ENCODE measurements at places on chromosomes 6 and 20. TPM values are rescaled to one million over a fixed set of nuclear protein-coding genes. Genes with fewer than 3 reads are reported as not detected.

GRCh38 chr6:18742406-18742805 lies 355.3 kb downstream of the RNF144B start:
- no peak for DNase-seq

- no peak for DNase-seq
Observed at GRCh38 chr6:166153966-166154365, 13.7 kb downstream of the TBXT start.

SEL1L2 gene
- total RNA-seq, result not detected

CRIP3 gene
- total RNA-seq, result 1.5 TPM

TRIM40 gene
- total RNA-seq, result not detected

DNA sequence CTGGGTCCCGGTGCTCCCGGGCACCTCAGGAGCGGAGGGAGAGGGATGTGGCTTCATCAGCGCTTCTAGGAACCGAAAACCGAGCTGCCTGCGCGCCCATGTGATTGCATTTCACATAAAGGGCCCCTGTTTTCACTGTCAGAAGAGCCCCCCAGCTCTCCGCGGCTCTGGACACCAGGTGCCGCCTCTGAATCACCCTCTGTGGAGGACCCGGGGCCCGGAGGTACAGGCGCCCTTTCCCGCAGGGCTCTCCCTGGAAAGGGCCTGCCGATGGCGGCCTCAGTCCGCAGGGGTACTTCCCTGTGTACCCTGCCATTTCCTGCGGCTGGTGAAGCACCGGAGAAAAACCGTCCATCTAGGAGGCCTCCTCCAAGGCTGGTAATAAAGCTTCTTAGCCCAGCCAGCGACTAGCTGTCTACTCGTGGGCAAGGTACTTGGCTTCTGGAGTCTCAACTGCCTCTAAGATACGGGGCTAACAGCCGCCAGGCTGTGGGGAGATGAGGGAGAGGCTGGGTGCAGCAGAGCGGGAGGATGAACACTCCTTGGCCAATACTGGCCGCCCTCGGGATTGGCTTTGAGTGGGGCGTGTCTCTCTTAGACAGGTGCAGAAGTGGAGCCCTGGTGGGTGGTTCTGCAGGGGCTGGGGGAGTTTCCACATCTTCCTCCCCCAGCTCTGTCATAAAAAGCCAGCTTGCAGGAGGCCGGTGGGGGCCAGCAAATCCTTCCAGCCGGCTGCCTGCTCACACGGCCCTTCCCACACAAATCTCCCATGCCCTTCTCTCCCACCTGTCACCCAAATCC lies 1.6 kb downstream of the PPP1R16B start:
- peak; percentile 13 for DNase-seq

DNA sequence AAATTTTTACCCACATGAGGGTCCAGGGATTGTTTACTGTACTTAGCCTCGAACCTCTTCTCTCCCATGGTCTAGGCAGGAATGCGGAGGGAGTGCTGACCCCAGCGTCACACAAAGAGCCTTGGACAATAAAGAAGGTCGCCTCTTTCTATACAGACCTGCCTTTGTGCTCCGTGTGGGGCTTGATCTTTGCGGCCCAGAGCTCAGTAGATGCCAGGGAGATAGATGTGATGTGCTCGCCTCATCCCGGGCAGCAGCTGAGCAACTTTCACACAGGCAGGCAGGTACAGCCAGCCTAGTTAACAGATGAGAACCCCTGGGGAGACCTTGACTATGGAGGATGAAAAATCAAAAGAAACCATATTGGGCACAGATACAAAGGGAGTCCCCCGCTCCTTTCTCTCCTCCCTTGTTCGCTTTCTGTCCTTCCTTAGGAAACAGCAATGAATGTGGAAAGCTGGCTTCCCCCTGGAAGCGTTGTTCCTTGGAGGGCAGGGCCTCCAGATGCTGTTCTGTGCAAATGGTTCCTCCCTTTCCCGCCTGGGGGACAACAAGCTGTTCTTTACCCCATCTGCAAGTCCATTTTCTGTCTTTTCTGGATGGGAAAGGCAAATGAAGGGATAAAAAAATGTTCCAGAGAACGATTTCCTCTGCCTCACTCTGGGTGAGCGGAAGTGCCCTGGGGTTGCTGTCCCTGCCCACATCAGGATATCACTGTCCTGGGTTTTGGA lies 128.3 kb downstream of the OLIG3 start:
- DNase-seq, result no peak

GRCh38 chr6:157242791-157243190 lies 80.5 kb downstream of the TMEM242 start:
- DNase-seq, result no peak

DNA sequence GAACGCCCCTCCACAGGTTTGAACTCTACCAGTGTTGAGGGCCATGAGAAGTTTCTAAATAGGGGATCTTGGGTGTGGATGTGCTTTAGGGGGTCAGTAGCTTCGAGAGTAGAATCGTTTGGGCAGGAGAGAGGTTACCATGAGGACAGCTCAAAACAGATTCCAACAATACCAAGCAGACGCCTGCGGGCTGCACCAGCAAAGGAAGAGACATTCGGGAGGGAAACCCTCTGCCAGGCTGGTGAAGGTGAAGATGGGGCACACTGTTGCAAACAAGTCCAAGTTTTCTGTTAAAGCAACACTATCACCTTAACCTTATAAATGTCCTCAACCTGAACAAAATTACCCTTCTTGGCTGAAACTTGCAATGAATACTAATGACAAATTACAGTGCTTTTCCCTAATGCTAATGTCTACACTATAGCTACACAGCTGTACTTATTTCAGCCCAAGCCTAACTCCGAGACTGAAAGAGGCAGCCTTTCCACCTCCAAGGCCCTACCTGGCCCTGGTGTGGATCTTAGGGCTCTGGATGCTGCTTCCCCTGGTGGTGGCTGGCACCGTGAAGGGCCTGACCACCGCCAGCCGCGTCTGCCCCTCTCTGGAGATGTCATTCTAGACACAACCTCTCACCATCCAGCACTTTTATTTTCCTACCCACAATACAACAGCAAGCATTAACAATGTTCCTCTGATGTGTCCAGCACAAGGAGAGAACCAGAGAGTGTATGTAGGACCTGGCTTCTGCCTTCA lies 80.1 kb downstream of the DLL1 start:
- no peak for DNase-seq

GRCh38 chr6:147007441-147007840 lies 196.8 kb upstream of the STXBP5 start:
- no peak for DNase-seq

Measured in upper lobe of left lung (tissue), 6 donors.